ENCODE measurements at places on chromosomes 11 and 22. TPM values are rescaled to one million over a fixed set of nuclear protein-coding genes. Genes with fewer than 3 reads are reported as not detected.

- H3K4me3 ChIP-seq: no peak overlapping the region
- peaks cover 37% of the 10 kb centered on the region for H3K4me1 ChIP-seq
- H3K27me3 ChIP-seq: no peaks in the 10 kb centered on the region
- no peak overlapping the region for H3K27ac ChIP-seq
- no peaks in the 10 kb centered on the region for H3K36me3 ChIP-seq
These were observed 5.4 kb downstream of the PLA2G6 start for GRCh38 chr22:38176170-38176741.

GRCh38 chr11:66050581-66051231, 1.5 kb upstream of the SF3B2 start:
- H3K27me3 ChIP-seq: peaks cover 7% of the 10 kb centered on the region
- peaks cover 7% of the 10 kb centered on the region for H3K4me1 ChIP-seq
- H3K27ac ChIP-seq: no peak overlapping the region
- H3K4me3 ChIP-seq: no peak overlapping the region

DNA sequence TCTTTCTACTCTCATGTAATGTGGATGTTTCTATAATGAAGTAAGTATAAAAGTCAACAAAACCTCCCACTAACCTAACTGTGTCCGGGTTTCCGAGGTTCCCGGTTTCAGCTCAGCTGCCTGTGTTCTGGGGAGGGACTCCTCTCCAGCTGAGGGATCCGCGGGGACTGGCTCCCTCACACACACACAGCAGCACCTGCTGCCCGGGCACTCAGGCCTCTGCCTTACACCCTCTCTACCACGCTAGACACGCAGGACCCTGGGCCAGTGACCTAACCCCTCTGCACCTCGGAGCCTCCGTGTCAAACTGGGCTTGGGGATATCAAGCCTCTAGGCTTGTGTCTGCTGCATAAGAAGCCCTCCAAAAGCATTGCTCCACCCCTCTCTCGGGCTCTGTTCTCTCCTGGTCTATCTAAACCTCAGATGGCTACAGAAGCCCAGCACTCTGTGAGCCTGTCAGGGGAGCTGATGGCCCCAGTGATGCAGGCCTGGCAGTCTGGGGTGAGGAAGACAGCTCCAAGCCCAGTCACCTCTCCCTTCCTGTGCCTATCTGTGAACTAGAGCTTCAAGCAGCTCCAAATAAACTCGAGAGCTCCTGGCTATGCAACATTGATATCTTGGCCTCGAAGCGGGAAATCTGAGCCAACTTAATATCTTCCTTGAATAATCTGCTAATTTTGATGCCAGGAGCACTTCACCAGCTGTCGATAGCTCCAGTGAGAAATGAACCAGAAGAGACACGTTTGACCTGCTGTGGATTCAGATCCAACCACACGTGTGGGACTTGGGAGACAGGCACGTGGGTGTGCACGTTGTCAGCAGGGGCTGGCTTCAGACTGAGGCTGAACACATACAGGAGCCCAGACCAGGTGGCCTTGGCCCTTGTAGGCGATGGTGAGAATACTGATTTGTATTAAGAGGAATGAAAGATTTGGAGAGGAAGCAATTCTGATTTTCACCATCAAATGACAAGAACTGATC, 232.7 kb upstream of the B3GAT1 start:
- H3K4me3 ChIP-seq: no peak overlapping the region
- H3K27ac ChIP-seq: no peak overlapping the region
- no peaks in the 10 kb centered on the region for H3K27me3 ChIP-seq
- no peak for DNase-seq
- H3K4me1 ChIP-seq: no peaks in the 10 kb centered on the region

DNA sequence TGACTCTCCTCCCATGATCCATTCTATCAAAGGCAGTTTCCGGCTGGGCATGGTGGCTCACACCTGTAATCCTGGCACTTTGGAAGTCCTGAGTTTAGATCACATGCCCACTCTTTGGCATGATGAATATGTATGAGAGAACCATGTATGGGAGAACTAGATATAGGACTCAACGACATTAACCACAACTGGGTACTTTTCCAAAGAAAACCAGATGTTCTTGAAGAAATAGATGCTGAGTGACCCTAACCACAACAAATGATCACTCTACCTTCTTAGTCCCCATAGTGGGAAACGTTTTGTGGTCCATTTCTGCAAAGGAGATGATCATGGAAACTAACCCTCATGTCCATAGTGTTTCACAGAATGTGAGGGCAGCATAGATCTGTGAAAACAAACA, 13.6 kb downstream of the FJX1 start:
- H3K27me3 ChIP-seq: peaks cover 19% of the 10 kb centered on the region
- DNase-seq: no peak
- no peaks in the 10 kb centered on the region for H3K36me3 ChIP-seq
- H3K27ac ChIP-seq: no peak overlapping the region
- H3K4me1 ChIP-seq: no peaks in the 10 kb centered on the region

GRCh38 chr11:32210556-32210955, 119.7 kb downstream of the RCN1 start:
- H3K4me3 ChIP-seq: no peak overlapping the region
- DNase-seq: no peak
- H3K27me3 ChIP-seq: no peaks in the 10 kb centered on the region
- no peak overlapping the region for H3K27ac ChIP-seq

DNA sequence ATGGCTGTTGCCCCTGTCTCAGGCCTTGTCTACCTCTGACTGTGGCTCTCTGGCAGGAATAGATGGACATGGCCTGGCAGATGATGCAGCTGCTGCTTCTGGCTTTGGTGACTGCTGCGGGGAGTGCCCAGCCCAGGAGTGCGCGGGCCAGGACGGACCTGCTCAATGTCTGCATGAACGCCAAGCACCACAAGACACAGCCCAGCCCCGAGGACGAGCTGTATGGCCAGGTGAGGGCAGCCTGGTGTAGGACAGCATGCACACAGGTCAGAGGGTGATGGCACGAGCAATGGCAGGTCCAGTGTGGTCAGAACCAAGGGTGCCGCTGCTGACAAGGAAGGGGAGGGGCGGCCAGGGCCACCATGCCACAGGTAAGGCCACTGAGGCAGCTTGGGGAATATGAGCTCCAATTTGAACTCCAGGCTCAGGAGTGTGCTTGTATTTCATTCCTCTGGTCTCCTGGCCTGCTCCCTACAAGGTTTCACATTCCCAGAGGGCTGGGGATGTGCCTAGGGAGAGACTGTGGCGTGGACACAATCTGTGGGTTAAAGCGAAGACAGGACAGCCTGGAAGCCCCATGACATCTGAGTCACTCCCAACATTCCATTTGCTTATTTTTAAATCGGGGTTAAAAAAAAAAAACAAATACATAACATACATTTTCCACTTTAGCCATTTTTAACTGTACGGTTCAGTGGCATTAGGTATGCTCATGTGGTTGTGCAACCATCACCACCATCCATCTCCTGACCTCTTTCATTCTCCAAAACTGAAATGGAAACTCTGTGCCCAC, 562 bp downstream of the FOLR3 start:
- H3K36me3 ChIP-seq: no peaks in the 10 kb centered on the region
- no peak overlapping the region for H3K4me3 ChIP-seq
- H3K4me1 ChIP-seq: peaks cover 3% of the 10 kb centered on the region

- no peak overlapping the region for H3K27ac ChIP-seq
- H3K27me3 ChIP-seq: peaks cover under 1% of the 10 kb centered on the region
- no peak overlapping the region for H3K4me3 ChIP-seq
- no peaks in the 10 kb centered on the region for H3K36me3 ChIP-seq
These were observed 26.0 kb downstream of the POU2AF1 start for GRCh38 chr11:111352935-111353710.

DNA sequence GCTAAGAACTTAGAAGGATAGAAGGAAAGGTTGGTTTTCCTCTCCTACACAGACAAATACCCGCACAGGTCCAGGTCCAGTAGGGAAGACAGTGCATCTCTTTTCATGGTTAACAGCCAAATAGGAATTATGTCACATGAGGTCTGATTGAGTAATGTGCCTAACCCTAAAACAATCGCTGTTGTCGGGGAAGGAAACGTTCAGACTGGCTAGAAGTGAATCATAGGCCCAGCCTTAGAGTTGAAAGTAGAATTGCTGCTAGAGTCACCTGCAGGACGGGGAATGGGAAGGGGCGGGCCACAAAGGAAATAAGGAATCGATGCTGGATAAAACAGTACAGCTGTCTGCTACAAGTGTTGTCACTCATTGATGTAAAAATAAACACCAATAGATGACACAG, 12.4 kb upstream of the HTATIP2 start:
- H3K4me3 ChIP-seq: no peak overlapping the region
- DNase-seq: no peak
- no peaks in the 10 kb centered on the region for H3K36me3 ChIP-seq
- H3K27ac ChIP-seq: no peak overlapping the region
- H3K27me3 ChIP-seq: no peaks in the 10 kb centered on the region

DNA sequence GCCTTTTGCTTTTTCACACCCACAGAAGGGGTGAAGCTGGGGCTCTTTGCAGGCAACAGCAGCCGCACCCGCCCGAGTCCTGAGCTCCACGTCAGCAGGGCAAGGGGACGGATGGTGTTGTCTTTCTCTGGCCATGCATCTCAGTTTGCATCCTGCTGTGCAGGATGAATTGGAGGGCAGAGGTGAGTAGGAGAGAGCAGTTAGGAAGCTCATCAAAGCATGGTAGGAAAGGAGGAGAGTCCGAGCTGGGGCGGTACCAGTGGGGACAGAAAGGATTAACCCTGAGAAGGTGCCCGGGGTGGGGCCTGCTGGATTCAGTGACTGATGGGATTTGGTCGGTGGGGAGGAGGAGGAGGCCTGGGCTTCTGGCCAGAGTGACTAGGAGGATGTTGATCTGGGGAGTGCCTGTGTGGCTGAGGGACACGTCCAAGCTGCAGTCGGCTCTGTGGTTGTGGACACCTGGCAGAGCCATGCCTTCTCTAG, 14.6 kb downstream of the FAM83F start:
- no peak overlapping the region for H3K27ac ChIP-seq
- no peaks in the 10 kb centered on the region for H3K36me3 ChIP-seq
- peaks cover 8% of the 10 kb centered on the region for H3K27me3 ChIP-seq
- no peaks in the 10 kb centered on the region for H3K4me1 ChIP-seq
- DNase-seq: no peak

DNA sequence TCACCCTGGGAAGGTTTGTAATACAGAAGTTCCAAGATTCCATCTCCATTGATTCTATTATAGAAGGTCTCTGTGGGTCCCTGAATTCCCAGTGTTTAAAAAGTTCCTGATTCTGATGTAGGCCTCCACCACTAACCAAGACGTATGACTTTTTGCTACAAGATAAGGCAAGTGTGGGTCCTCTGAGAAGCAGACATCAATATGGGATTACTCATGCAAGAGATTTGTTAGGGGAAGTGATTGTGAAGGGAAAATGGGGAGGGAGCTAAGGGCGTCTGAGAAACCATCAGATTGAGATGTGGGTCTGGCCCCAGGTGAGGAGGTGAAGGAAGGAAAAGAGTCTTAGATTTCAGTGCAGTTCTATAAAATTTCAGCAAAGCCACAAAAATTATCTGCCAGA, 10.2 kb upstream of the LGR4 start:
- no peak overlapping the region for H3K27ac ChIP-seq
- H3K36me3 ChIP-seq: no peaks in the 10 kb centered on the region
- no peak for DNase-seq
- H3K4me1 ChIP-seq: no peaks in the 10 kb centered on the region

DNA sequence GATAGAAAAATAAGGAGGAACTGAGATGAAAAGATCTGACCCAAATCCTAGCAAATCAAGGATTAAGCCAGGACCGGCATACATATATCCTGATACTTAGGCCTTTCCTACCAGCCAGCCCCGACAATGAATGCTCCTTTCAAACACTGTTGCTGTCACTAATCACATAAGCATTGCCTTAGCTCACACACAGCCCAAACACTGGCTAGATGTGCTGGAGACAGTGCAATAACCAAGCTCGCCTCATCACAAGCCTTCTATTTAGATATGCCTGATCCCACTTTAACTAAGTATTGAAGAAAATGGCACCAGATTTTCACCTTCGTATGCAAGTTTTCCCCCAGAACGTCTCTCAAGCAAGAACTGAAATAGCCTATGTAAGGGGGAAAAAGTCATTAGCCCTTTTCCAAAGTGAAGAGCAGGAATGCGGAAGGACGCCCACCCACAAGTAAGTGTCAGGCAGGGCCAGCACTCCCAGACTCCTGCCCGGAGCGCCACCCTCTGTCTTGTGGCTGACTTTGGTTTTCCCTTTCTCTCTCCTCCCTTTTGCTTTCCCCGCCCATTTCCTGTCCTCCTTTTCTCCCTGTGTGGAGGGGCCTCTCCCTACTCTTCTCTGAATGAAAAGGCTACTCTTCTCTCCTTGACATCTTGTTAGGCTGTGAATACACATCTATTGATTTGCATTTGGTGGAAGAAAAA, 8.9 kb upstream of the OPCML start:
- no peaks in the 10 kb centered on the region for H3K4me1 ChIP-seq
- no peak overlapping the region for H3K27ac ChIP-seq
- no peaks in the 10 kb centered on the region for H3K36me3 ChIP-seq
- no peak for DNase-seq
- no peaks in the 10 kb centered on the region for H3K27me3 ChIP-seq
- no peak overlapping the region for H3K4me3 ChIP-seq

DNA sequence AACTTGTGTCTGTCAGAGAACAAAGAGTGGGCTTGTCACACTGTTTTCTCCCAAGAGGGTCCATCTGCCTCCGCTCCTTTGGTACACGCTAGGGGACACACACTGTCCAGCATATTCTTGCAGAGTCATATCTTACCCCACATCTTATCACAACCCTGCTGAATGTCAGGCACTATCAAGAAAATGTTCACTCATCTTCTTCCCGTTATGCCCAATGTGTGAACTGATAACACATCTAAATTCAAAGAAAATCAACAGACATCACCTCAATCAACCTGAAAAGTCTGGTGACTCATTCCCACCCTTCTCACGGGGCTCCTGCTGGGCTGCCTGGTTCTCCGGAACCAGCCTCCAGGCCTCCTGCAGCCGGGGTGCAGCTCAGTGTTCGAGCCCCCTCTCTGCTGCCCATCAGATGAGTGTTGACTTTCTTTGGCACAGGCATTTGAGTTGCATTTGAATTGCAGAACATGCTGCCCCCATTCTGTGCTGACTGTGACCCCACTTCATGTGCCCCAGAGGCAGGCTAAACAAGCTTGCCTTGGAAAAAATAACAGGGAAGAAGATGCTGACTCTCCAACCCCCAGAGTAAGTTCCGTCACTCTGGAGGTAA, 19.4 kb downstream of the GRAP2 start:
- H3K27ac ChIP-seq: no peak overlapping the region
- no peaks in the 10 kb centered on the region for H3K4me1 ChIP-seq
- no peak for DNase-seq
- H3K4me3 ChIP-seq: no peak overlapping the region

GAL gene
- total RNA-seq: not detected

KRTAP5-8 gene
- total RNA-seq: not detected

CLDN5 gene
- total RNA-seq: 10.8 TPM

RIC8A gene
- 105 TPM for total RNA-seq

APOBEC3A gene
- 0.95 TPM for total RNA-seq

ALDH3B1 gene
- total RNA-seq: 55.0 TPM

JAML gene
- total RNA-seq: 4.0 TPM

MB gene
- total RNA-seq: 1.8 TPM

EIF4G2 gene
- total RNA-seq: 434 TPM
